ENCODE measurements at places on chromosomes 5 and 9. TPM values are rescaled to one million over a fixed set of nuclear protein-coding genes. Genes with fewer than 3 reads are reported as not detected.

DNA sequence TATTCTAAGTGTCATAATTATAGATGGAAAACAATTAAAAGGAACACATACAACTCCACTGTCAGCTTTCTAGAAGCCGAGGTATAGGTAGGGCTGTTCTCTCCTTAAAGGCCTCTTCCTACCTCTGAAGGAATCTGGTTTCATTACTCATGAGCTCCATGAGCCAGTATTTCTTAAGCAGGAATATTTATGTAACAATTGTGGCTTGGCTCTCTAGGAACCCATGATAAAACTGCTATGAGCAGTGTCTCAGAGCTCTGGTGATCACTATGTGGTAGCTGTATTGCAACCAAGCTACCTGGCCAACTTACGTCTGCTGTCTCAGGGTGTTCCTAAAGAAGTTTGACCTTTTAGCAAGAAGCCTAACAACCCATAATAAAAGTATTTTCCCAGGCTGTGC is 157.7 kb downstream of the CEP120 start:
- H3K27ac ChIP-seq, result no peak overlapping the region
- H3K27me3 ChIP-seq, result no peaks in the 10 kb centered on the region
- no peaks in the 10 kb centered on the region for H3K36me3 ChIP-seq

DNA sequence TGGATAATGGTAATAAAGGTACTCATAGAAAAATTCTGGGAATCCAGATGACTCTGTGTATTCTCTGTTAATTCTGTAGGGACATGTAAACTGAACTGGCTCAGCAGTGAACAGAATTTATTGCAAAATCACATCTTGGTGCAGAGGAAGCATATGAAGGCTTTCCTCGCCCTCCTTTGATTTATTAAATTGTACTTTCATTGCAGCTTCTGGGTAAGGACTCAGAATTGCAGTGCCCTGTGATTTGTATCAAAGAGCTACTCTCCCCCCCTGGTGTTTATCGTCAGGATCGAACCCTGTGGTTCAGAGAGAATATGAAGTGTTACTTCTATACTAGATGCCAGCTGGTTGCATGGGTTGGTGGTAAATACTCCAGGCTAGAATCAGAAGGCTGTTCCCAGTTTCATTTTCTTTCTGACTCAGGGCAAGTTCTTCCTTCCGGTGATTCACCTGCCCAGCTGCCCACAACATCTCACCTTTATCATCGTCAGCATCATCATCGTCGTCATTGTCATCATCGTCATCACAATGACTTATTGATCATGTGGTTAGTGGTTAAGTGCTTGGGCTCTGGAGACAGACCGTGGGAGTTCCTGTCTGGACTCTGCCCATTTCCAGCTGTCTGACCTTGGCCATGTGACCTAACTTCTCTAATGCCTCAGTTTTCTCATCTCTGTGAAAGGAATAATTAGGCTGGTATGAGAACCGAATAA is 238.8 kb downstream of the ARHGAP26 start:
- peaks cover 12% of the 10 kb centered on the region for H3K4me1 ChIP-seq
- no peaks in the 10 kb centered on the region for H3K36me3 ChIP-seq
- DNase-seq, result no peak
- H3K27me3 ChIP-seq, result no peaks in the 10 kb centered on the region
- H3K4me3 ChIP-seq, result no peak overlapping the region
- no peak overlapping the region for H3K27ac ChIP-seq

GRCh38 chr5:157214861-157215513 is 34.3 kb downstream of the ITK start:
- no peak for DNase-seq
- no peak overlapping the region for H3K27ac ChIP-seq
- no peaks in the 10 kb centered on the region for H3K27me3 ChIP-seq
- no peak overlapping the region for H3K4me3 ChIP-seq

PCDHGA1 gene
- 1.2 TPM for total RNA-seq

GRCh38 chr5:137808503-137809135 is 54.5 kb upstream of the HNRNPA0 start:
- no peaks in the 10 kb centered on the region for H3K27me3 ChIP-seq
- H3K4me3 ChIP-seq, result no peak overlapping the region
- no peaks in the 10 kb centered on the region for H3K36me3 ChIP-seq
- H3K4me1 ChIP-seq, result no peaks in the 10 kb centered on the region
- DNase-seq, result no peak

CAMK2A gene
- 0.14 TPM for total RNA-seq

CSF1R gene
- total RNA-seq, result 0.20 TPM

TMC1 gene
- total RNA-seq, result 0.31 TPM

FAM221B gene
- total RNA-seq, result not detected

SNX30 gene
- 12.1 TPM for total RNA-seq

- H3K27me3 ChIP-seq, result no peaks in the 10 kb centered on the region
- no peak for DNase-seq
Observed at GRCh38 chr9:88236511-88237478, 98.5 kb upstream of the SPATA31C2 start.

GRCh38 chr5:163916376-163916775 is 411.0 kb downstream of the MAT2B start:
- no peak overlapping the region for H3K4me3 ChIP-seq
- H3K4me1 ChIP-seq, result peaks cover 20% of the 10 kb centered on the region
- DNase-seq, result no peak
- peaks cover 6% of the 10 kb centered on the region for H3K27me3 ChIP-seq

CDH10 gene
- 0.22 TPM for total RNA-seq

- no peak for DNase-seq
- no peak overlapping the region for H3K4me3 ChIP-seq
- no peak overlapping the region for H3K27ac ChIP-seq
- H3K27me3 ChIP-seq, result no peaks in the 10 kb centered on the region
- peaks cover 66% of the 10 kb centered on the region for H3K4me1 ChIP-seq
Observed at GRCh38 chr9:132023419-132024180, 56.1 kb downstream of the MED27 start.

KIF4B gene
- total RNA-seq, result not detected

SMIM27 gene
- total RNA-seq, result 14.5 TPM

GRCh38 chr5:178208540-178209227 is 4.4 kb downstream of the HNRNPAB start:
- H3K4me1 ChIP-seq, result peaks cover 21% of the 10 kb centered on the region
- H3K27ac ChIP-seq, result peak overlapping the region; percentile 26
- DNase-seq, result peak; percentile 9
- no peak overlapping the region for H3K4me3 ChIP-seq
- H3K27me3 ChIP-seq, result no peaks in the 10 kb centered on the region
- peaks cover 86% of the 10 kb centered on the region for H3K36me3 ChIP-seq

PCDHGC5 gene
- total RNA-seq, result 1.1 TPM

DNA sequence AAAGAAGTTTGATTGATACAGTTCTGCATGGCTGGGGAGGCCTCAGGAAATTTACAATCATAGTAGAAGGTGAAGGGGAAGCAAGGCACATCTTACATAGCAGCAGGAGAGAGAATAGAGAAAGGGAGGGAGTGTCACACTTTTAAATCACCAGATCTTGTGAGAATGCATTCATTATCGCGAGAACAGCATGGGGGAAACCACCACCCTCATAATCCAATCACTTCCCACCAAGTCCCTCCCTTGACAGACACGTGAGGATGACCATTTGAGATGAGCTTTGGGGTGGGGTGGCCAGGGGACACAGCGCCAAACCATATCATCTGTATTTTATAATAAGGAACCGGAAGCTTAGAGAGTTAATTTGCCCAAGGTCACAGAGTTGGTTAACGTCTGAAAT is 13.7 kb upstream of the FOCAD start:
- H3K27ac ChIP-seq, result 0 out of 2 replicates have a peak overlapping the region, but pooled peaks have one; percentile 13
- peaks cover 29% of the 10 kb centered on the region for H3K4me1 ChIP-seq
- H3K27me3 ChIP-seq, result no peaks in the 10 kb centered on the region
- no peak for DNase-seq

CARD6 gene
- 0.24 TPM for total RNA-seq

- no peak for DNase-seq
- H3K27ac ChIP-seq, result no peak overlapping the region
- H3K36me3 ChIP-seq, result no peaks in the 10 kb centered on the region
Observed at GRCh38 chr9:336039-336438, 121.4 kb downstream of the DOCK8 start.

- H3K4me3 ChIP-seq, result peak overlapping the region; percentile 5
- H3K27me3 ChIP-seq, result no peaks in the 10 kb centered on the region
- H3K27ac ChIP-seq, result peak overlapping the region; percentile 94
- no peak for DNase-seq
Observed at GRCh38 chr9:123893115-123893514, 36.8 kb downstream of the DENND1A start.

LCN15 gene
- total RNA-seq, result 0.52 TPM

DNA sequence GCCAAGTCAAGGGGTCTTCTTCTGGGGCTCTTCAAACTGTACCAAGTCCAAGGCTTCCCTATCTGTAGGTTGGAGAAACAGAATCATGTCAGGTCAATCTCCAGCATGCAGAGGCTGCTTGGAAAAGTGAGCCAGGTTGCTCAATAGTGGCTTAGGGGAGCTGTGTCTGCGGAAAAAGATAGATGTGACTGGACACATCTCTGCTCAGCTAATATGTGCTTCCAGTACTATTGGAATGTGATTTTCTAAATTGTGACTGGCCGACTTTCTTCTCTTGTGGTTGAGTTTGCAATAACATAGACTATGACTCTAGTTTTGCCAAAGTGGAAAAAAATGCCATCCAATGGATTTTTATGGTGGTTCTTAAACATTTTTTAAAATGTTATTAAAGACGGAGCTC is 136.7 kb downstream of the BOD1 start:
- no peaks in the 10 kb centered on the region for H3K36me3 ChIP-seq
- no peak overlapping the region for H3K27ac ChIP-seq
- H3K4me3 ChIP-seq, result no peak overlapping the region

DNA sequence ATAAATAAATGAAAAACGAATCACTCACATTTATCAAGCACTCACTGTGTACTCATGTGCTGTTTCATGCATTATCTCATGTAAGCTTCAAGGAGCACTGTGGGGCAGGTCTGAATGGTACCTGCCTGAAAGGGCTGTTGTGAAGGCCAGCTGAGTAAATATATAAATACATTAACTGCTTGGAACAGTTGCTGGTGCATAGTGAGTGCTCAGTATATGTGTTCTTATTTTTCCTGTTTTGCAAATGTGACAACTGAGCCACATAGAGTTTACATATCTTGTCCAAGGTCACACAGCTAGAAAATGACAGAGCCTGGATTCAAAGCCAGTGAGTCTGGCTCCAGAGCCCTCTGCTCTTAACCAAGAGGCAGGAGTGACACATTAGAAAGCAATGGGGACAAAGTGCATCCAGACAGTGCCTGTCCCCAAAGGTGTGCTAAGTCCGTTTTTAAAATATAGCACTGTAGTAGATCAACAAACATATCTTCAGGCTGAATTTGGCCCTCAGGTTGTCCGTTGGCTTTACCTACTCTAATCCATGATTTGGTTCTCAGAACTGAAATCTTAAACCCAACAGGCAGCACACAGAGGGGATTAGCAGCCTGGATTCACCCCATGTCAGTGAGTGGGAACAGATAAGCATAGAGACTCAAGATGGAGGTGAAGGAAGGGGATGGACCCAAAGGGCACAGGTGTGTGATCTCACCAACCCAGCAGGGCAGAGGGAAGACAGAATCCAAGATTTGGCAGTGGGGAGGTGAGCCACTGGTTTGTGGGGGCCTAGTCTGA is 70.8 kb downstream of the WWC1 start:
- peaks cover 31% of the 10 kb centered on the region for H3K4me1 ChIP-seq
- no peak overlapping the region for H3K4me3 ChIP-seq
- H3K36me3 ChIP-seq, result no peaks in the 10 kb centered on the region
- no peak for DNase-seq
- peak overlapping the region; percentile 46 for H3K27ac ChIP-seq

DNA sequence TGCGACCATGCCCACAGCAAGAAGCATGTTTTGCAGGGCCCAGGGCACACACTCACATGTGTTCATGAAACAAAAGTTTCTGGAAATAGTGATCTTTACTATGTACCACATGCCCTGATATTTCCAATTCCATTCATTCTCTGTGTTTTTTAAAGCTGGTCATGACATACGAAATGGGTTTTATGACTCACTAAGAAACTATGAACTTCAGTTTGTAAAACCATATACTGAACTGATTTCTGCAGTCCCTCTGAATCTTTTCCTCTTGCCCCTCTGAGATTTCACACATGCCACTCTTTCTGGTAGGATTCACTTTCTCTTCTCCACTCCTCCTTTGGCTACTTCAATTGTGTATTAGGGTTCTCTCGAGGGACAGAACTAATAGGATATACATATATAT is 416.1 kb upstream of the TRPC7 start:
- H3K27me3 ChIP-seq, result peaks cover 9% of the 10 kb centered on the region
- H3K36me3 ChIP-seq, result 0 out of 2 replicates have a peak, but pooled peaks cover 5% of the 10 kb centered on the region
- no peak overlapping the region for H3K27ac ChIP-seq
- DNase-seq, result no peak
- H3K4me1 ChIP-seq, result peaks cover 9% of the 10 kb centered on the region

DNA sequence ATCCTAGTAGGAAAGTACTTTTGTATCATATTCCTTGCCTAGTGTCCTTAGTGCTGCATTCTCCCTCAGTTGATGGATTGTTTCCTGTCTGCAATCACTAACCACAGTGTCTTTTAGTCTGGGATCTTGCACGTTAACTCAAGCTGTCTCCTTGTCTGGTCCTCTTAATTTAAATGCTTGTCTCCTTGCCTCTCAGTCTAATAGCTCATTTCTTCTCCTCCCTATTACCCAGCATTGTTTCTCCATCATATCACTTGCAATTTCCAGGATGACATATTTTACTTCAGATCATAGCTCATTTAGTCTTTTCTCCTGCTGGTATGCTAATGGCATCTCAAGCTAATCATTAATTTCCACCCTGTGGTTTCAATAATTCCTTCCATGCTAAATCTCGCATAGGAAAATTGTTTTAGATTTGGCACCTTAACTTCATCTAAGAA is 2052.0 kb upstream of the C9orf72 start:
- no peak overlapping the region for H3K27ac ChIP-seq
- H3K4me1 ChIP-seq, result peaks cover 10% of the 10 kb centered on the region
- H3K27me3 ChIP-seq, result no peaks in the 10 kb centered on the region
- no peak overlapping the region for H3K4me3 ChIP-seq

SEMA4D gene
- total RNA-seq, result 60.5 TPM

Data from WTC11 (cell line).